Tongue (tissue), 3 donors: ENCODE measurements at places on chromosomes 2 and 18. TPM values are rescaled to one million over a fixed set of nuclear protein-coding genes. Genes with fewer than 3 reads are reported as not detected.

Gene SCTR
- total RNA-seq: 0.21 TPM

DNA sequence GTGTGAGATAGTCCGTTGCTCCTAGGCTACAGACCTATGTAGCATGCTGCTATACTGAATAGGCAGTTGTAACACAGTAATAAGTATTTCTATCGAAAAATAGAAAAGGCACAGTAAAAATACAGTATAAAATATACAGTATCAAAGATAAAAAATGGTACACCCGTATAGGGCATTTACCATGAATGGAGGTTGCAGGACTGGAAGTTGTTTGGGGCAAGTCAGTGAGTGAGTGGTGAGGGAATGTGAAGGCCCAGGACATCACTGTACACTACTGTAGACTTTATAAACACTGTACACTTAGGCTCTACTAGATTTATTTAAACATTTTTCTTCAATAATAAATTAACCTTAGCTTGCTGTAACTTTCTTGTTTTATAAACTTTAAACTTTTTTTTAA is 3.5 kb downstream of the MAP3K20 start:
- DNase-seq: no peak

DNA sequence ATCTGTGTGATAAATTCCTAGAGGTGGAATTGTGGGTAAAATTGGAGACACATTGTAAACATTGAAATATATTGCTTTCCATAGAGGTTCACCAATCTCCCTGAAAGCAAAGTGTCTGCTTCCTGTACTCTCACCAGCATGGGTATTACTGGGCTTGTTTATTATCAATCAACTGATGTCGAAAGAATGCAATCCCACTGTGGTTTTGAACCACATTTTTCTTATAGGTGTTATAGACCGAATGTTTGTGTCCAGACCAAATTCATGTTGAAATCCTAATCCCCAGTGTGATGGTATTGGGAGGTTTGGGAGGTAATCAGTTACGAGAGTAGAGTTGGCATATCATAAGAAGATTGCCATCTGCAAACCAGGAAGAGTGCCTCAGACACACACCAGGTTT is 1212.4 kb downstream of the LRP1B start:
- no peak for DNase-seq

DNA sequence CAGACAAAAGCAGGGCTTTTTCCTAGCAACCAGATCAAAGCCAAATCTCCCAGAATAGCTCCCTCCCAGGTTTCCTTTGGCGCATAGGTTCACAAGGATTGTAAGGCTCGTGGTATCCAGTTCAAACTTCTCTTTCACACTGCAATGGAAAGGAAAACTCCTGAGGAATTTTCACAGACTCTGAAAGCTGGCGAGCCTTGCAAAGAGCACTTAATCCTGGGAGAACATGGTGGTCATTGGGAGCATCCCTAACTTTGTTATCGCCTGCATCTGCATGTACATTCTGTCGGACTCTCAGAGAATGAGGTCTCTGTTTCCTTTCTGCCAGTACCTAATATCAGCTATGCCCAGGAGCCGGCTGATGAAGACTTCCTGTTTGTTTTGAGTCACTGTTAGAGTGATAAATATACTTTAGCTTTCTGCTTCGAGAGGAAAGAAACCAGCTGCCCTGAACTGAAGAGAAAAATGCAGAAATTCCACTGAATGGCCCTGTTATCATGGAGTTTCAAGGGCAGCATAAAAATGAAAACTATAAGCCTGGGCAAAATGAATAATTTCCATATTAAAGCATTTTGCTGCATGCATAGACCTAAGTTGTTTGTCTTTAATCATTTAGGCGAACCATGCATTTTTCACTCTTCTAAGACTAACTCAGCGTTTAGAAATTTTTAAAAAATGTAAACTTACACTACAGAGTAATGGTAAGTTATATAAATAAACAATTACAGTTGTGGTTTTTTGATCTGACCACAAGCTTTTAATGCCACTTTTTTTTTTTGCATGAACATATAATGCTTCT is 76.4 kb upstream of the ZEB2 start:
- no peak for DNase-seq

GRCh38 chr18:58502628-58503027 is 126.3 kb downstream of the ALPK2 start:
- no peak for DNase-seq

Gene POTEE
- total RNA-seq: not detected

- DNase-seq: no peak
Measured at GRCh38 chr2:215249501-215249900, 62.4 kb upstream of the ATIC start.

DNA sequence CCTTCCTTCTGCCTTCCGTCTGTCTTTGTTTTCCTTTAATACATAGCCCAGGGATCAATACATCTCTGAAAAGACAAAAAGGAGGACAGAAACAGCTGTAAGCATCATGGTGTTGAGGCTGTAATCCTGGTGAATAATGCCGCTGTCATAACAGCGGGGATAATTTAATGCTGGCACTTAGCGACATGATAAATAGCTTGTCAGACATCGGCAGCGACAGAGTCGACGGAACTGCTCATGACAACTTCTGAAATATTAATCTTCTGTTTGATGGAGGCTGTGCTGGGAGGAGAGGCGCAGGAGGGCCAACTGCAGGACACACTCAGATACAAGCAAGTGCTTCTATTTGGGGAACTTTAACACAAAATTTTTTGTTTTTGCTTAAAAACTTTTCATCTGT is 602.2 kb downstream of the GALR1 start:
- DNase-seq: peak; percentile 11

DNA sequence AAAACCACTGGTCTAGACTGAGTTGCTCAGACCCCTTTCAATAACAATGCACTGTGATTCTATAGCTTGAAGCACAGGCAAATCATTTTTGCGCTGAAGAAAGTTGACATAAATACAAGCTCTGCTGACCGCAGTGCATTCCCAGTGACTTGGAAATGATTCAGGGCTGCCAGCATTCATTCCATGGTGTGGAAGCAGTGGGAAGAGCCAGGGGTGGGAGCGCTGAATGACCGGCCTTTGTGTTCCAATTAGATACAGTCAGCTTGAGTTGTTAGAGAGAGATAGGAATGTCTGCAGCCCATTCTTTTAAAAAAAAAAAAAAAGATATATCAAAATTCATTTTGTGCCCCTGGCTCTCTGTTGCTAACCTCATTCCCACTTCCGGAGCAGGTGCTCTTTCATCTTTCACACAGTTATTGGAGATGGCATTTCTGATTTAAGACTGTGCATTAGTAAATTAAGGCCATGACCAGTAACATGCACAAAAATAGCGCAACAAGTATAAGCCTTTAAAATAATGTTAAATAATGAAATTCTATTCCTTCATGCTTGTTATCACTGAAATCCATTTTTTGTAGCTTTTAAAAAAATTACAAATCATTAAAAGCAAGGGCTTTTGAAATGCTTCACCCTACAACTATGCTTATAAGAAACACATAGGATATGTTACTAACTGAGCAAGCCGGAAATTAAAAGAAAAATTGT is 59.4 kb upstream of the CTLA4 start:
- peak; percentile 92 for DNase-seq

Gene LHCGR
- total RNA-seq: 0.51 TPM

DNA sequence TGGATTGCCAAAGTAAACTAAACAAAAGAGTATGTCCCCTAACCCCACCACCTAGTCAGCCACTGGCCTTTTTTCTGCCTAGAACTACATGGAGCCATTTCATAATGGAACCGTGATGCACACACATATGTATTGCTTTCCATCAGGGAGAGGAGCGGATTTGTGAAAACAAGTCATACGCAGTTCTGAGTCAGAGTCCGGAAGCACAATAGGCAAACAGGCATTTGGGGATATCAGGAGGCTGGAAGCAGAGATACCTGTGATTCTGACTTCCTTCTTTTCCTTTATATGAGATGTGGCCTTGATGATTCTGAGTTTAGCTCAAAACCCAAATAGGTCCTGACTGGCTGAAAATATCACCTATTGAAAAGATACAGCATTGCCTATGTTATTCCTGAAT is 93.5 kb downstream of the TMEM163 start:
- DNase-seq: no peak

DNA sequence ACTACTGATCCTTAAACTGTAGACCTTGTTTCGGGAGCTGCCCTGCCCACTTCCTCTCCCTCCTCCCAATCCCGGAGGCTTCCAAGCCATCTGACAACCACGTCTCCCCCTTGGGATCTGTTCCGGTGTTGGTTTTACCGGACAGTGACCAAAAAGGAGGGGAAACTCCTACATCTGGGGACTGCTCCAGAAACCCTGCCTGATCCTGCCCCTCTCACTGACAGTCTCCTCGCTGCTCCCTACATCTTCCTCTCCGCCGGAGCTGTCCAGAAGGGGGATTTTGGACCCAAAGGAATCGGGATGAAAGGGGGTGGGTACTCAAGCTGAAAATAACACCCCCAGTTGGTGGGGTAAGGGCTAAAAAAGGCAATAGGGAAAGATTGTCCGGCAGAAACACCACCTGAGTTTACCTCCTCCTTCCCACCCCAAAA is 1.5 kb downstream of the INO80D start:
- peak; percentile 80 for DNase-seq

Gene PIEZO2
- total RNA-seq: 27.7 TPM

DNA sequence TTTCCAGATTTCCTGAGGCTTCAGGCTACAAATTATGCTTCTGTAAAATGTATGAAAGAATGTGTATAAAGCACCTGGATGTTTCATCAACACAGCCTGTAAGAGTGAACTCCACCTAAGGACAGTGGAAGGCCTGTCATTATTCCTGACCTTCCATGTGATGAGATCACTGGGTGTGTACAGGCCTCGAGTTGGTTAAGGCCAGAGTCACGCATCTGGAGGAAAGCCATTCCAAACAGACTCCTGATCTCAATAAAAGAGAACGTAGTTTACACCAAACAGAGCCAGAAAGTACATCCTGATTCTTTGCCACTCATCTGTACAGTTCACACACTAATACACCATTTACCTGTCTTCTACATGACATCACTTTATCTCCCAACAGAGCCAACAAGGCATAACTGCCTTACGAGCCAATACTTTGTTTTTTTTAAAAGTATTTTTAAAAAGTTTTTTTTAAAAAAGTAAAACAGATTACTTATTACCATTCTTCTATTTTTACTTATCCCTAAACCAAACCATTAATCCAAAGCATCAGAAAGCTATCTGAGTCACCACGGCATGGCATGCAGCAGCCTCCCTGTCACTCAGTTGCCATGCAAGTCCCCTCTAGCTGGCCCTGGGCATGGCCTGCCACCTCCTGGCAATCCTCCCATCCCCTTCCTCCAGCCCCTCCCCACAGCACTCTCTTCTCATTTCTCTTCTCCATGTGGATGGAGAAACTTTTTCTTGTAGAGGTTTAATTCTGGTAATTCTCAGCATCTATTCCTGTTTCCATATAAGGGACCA is 78.8 kb upstream of the TFCP2L1 start:
- DNase-seq: peak; percentile 40
